Mesothelial cell of epicardium (in vitro differentiated cells): ENCODE measurements at places on chromosomes 12 and 14.

GRCh38 chr14:25150934-25151790, 101.2 kb upstream of the STXBP6 start:
- DNase-seq = no peak

DNA sequence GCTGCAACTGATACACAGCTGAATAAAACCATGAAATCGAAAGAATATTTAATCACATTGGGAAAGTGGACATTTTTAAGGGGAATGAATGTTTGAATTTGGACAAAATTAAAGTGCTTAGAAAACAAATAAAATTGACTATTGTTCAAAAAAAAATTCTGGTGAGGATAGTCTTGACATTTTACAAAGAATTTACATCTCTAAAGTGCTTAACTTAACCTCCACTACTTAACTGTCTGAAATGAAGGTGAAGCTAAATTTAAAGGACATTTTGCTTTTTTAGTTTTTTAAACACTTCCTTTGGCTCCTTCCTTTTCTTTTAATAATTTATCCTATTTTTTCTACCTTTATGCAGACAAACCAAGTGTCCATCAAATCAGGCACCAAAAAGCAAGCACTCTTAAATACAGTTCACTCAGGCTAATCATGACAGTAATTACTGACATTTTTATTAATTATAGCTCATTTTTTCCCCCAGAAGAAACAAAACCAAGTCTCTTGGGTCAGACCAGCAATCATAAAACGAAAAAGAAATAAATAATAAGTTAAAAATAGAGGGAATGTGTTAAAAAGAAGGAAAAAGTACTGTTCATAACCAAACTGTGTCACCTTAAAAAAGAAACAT, 5.7 kb upstream of the CCND2 start:
- no peak for DNase-seq

DNA sequence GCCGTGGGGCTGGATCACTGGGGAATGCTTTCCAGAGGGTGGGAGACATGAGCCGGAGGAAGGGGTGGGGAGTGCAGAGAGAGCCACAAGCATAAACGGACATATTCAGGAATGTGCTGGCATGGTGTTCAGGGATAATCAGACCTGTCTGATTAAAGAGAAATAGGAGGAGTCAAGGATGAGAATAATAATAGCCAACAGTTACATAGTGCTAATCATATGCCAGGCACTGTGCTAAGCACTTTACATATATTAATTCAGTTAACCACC, 43.7 kb downstream of the LTBP2 start:
- no peak for DNase-seq

DNA sequence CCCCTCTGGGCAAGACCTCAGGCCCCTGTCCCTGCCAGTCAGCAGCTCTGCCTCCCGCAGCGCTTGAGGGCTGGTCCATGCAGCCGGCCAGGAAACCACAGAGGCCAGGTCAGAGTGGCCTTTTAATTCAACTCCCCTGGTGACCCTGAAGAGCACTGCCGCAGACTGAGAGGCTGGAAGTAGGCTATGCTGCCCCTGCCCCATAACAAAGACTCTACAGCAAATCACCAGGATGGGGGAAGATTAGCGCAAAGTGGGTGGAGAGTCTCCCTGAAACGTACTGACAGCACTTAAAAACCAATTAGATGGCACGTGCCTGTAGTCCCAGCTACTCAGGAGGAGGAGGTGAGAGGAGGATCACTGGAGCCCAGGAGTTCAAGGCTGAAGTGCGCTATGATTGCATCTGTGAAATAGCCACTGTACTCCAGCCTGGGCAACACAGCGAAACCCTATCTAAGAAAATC, 70.5 kb downstream of the ITPK1 start:
- no peak for DNase-seq

GRCh38 chr12:132485619-132486018, 4.3 kb upstream of the FBRSL1 start:
- no peak for DNase-seq

DNA sequence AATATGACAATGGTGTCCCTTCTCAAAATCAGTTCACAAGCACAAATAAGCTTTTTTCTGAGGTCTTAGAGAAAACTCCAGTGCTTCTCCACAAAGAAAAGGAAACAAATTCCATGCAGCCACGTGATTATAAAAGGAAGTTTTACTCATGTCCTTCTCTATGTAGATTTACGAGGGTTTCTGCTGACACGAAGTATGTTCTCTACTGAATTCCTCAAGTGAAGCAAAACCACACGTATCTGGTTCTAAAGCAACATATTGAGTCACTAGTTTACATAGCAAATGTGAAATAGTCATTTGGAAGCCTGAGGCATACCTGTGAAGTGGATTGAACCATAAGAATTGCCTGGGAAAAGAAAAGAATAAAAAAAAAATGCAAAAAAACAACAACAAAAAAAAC, 31.9 kb downstream of the BMP4 start:
- no peak for DNase-seq

- DNase-seq = no peak
Measured at GRCh38 chr12:4112290-4112689, 161.3 kb upstream of the CCND2 start.

DNA sequence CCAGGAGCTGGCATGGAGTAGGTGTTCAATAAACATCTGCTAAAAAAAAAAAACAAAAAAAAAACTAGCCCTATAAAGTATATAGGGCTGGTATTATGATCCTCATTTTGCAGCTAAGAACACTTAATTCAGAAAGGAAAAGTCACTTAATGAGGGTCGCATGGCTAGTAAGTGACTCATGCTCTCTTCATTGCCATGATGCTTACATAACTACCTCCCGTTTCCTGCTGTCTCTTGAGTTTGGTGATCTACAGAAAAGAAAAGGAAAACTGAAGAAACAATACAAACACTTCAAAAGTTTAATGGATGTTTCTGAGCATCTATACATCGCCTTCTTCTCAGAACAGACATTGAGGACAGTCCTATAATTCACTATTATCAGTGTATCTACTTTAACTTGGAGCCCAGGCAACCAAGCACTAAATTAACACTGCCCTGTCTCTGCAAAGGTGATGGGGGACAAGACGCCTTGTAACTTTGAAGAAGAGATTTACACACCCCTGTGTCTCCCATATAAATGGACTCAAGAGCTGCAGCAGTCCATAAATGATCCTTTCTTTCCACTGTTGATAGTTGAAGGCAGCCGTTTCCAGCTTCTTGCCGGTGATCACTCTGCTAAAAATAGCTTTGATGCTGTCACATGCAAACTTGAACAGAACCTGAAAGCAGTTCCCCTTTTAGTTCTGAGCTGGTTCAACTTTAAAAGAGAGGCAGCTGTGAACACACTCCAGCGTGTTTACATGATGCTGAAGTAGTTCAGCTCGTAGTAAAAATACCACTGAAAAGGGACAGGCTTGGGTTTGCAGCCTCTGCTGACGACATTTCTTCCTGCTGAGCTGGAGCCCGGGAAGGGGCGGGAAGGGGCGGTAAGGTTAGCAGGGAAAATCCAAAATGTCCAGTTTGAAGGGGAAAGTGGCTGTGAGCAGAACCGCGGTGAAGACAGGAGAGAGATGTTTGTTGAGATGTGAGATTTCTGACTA, 113.3 kb downstream of the FOXN3 start:
- no peak for DNase-seq

DNA sequence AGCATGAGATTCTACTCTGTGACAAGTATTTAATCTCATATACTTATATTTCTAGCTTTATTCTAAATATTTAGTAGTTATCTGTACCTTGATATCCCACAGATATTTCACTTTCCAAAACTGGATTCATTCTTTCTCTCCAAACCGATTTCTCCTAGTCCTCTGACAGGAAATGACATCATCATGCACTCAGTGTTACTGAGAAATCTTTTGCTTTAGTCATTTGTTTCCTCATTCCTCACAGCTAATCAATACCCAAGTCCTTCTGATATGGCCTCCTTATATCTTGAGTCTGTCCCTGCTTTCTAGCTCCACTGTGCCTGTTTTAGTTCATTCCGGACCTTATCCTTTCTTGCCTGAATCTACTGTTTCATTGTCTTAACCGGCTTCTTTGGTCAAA, 39.4 kb upstream of the E2F7 start:
- no peak for DNase-seq

DNA sequence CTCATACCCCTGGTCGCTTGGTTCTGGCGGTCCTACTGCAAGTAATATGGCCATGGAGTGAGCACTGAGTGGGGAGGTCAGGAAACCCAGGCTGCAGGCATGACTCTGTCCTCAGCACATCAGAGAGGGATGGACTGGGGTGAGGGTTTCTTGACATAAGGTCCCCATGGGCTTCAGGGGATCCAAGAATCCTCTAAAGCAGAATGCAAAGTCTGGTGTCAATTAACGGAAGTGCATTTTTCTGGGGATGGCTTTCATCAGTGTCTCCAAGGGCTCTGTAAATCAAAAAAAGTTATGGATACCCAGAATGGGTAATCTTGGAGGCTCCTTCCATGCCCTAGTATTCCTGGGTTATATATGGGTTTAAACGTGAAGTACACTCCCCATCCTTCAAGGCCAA, 3.7 kb downstream of the FIGNL2 start:
- DNase-seq = no peak

DNA sequence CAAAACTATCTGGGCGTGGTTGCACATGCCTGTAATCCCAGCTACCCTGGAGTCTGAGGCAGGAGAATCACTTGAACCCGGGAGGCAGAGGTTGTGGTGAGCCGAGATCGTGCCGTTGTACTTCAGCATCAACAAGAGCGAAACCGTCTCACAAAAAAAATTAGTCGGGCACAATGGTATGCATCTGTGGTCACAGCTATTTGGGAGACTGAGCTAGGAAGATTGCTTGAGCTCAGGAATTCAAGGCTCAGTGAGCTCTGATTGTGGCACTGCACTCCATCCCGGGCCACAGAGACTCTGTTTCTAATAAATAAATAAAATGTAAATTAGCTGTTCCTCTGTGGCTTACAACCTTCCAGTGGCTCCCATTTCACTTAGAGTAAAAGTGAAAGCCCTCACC, 28.0 kb downstream of the RCOR1 start:
- DNase-seq = no peak

- no peak for DNase-seq
Measured at GRCh38 chr12:48031135-48031960, 27.1 kb upstream of the COL2A1 start.

DNA sequence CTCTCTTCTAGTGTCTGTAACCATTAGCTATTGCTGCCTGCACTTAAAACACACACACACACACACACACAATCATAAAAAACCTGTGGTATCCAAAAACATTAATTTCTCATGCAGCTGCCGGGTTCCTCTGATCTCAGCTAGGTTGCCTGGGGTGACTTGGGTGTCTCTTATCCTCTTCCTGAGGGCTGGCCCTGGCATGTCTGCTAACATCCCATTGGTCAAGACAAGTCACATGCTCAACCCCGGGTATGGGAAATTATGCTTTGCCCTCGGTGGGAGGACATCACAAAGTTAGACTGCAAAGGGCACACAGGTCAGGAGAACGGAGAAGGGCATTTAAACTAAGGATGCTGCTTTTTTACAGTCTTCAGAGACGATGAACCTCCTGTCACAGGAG, 55.7 kb downstream of the TRPV4 start:
- no peak for DNase-seq

- DNase-seq = no peak
Measured at GRCh38 chr14:73524493-73524892, 12.4 kb upstream of the ACOT1 start.

- DNase-seq = no peak
Measured at GRCh38 chr14:78172428-78172827, 2.3 kb downstream of the NRXN3 start.

GRCh38 chr12:82867762-82868500, 181.2 kb downstream of the TMTC2 start:
- DNase-seq = no peak

GRCh38 chr12:31578632-31579031, 12.3 kb downstream of the DENND5B start:
- no peak for DNase-seq

DNA sequence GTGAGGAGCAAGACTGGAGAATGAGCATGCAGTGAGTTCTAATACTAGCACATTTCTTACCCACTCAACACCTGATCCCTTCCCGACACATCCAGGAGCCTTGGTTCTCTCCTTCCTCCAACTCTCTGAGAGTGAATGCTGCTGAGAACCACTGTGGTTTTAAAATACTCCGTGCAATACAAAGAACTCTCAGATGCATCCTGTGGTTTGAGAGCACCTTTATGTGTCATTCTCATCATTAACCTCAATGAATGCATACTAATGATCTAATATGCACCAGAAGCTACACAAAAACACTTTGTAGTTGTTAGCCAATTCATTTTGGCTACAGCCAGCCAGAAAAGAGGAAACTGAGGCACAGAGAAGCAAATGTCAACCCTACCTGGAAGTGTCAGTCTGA, 87.6 kb downstream of the GALNT8 start:
- no peak for DNase-seq

GRCh38 chr14:61197416-61197815, 83.7 kb downstream of the TMEM30B start:
- no peak for DNase-seq

GRCh38 chr14:66482873-66483272, 3.3 kb upstream of the CCDC196 start:
- DNase-seq = no peak

GRCh38 chr14:91218014-91218413, 26.5 kb downstream of the GPR68 start:
- no peak for DNase-seq

- DNase-seq = no peak
Measured at GRCh38 chr12:110248096-110248447, 33.0 kb upstream of the ATP2A2 start.

- no peak for DNase-seq
Measured at GRCh38 chr14:79712302-79712950, 498.9 kb downstream of the DIO2 start.

DNA sequence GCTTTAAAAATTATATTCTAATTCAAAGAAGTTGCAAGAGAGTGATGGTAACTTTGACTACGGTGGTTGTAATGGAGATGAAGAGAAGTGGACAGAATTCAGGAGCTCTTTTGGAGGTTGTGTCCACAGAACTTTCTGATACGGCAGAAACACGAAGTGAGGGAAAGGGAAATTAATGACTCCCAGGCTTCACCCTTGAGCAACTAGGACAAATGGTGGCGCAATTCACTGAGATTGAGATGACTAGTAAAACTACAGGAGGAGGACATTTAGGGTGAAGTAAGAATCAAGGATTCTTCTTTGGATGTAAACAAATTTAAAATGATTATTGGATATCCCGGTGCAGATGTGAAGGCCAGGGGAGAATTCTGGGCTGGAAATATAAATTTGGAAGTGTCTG, 212.6 kb downstream of the PTPRO start:
- DNase-seq = no peak

GRCh38 chr12:3432176-3432742, 58.7 kb upstream of the PRMT8 start:
- no peak for DNase-seq

DNA sequence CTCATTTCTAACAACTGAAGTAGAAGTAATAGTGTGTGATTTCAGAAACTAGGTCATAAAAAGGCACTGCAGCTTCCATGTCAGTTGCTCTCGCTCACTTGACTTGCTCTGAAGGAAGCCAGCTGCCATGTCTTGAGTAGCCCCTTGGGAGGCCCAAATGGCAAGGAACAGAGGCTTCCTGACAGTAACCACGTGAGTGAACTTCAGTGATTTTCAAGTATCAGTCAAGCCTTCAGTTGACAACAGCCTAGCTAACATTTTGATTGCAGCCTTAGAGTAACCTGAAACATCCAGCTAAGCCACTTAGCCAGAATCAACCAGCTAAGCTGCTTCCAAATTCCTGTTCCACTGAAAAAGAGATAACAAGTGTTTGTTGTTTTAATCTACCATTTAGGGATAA, 26.7 kb downstream of the TOGARAM1 start:
- DNase-seq = no peak
